ENCODE measurements at places on chromosomes 6 and 20. TPM values are rescaled to one million over a fixed set of nuclear protein-coding genes. Genes with fewer than 3 reads are reported as not detected.

DNA sequence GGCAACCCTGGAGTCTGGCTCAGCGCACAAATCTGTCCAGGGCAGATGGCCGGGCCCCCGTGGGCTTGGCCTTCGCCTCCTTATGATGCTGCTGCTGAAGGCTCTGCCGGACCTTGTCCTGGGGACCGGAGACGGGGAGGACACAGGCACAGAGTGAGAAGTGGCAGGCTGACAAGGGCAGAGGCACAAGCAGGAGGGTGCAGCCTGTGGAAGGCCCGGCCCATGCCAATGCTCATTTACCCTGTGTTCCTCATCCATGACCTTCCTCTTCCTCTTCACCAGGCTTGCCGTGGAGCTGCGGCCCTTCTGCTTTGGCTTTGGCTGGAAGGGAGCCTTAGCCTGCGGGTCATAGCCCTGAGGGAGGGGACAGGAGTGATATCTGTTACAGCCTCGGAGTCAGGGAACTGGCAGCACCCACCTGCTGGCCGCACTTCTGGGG lies 2.4 kb downstream of the B3GALT4 start:
- DNase-seq = peak; percentile 80

DNA sequence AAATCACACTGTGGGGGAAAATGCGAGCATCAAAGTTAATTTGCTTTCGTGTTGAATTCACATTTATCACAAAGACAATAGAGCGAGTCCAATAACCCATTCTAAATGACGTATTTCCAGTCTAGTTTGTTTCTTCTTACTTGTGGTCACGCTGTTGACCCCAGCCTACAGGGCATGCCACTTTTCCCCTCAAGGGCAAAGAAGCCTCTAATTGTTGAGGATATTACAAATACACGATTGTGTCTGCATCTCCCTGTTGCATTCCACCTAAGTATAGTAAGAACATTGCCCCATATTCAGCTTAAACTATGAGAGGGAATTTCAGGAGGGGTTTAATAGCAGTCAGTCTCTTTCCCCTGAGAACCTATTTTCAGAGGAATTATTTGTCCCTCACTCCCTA lies 37.4 kb upstream of the DSP start:
- no peak for DNase-seq

DNA sequence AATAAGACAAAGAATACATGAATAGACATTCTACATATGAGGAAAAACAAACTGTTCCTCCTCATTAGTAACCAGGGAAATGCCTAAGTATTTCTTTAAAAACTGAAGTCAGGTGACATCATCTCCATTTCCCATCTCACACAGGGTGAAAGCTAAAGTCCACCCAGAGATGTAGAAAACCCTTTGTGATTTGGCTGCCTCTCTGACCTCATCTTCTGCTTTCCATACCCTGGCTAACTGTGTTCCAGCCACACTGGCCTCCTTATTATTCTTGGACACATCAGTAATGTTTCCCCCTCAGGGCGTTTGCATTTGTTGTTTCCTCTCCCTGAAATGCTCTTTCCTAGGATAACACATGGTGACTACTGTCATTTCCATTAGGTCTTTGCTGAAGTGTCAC lies 40.4 kb downstream of the ESF1 start:
- DNase-seq = no peak

Gene PCMT1
- total RNA-seq = 40.9 TPM

GRCh38 chr20:37821696-37822095 lies 81.2 kb upstream of the VSTM2L start:
- no peak for DNase-seq

DNA sequence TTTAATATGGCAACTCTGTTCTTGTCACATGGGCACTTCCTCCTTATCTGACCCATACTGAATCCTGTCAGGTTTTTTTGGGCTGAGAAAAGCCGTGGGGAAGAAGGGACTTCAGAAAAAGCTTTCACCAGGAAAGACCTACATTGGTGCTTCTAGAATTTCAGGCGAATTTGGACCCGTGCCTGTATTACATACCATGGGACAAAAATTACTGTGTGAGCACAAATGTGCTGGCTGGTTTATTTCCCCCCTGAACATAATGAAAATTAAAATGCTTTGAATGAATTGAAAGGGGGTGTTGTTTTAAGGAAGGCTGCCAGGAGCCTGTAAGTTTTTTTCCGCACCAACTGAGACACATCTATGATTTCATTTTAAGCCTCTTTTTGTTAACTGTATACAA lies 29.6 kb downstream of the CAP2 start:
- no peak for DNase-seq

DNA sequence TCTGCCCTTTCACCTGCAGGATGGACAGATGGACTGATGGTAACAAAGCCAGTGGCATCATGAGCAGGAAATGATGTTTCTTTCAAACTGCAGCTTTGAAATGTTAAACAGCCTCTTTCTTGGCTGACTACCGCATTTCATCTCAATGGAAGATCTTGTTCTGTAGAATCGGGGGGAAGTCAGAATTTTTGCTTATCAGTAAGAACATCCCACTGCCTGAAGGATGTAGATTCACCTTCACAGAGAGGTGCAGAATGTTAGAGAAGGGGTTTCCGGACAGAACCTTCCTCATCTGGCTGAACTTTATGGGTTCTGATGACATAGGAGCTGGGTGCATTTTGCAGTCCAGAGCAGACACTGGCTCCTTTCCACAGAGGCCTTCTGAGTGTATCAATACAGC lies 32.7 kb downstream of the GGTLC1 start:
- no peak for DNase-seq

DNA sequence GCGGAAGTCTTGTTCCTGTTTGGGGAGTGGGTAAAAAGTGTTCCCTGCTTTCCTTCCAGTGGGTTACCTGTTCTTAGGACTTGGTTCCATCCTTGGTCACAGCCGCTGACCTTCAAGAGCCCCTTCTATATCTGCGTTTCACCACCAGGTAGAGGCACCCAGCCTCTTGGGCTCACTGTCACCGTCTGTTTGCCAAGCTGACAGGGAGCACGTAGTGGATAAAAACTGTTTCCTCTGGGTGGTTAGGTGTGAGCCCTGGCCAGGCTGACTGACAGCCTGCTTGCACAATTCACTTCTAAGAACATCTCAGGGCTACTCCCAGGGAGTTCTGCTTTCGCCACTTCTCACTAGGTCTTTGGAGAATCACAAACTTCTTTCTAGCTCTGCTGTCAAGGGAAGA lies 1.8 kb upstream of the JPH2 start:
- no peak for DNase-seq

GRCh38 chr6:3943331-3943765 lies 94.2 kb downstream of the FAM50B start:
- DNase-seq = no peak

Gene FAM217B
- total RNA-seq = 18.6 TPM

Gene RNF114
- 96.5 TPM for total RNA-seq

- DNase-seq = no peak
These were observed 234.9 kb downstream of the KCNQ5 start for GRCh38 chr6:72856801-72857200.

Measured in spleen (tissue), 13 donors.